Stimulated activated CD4-positive, alpha-beta T cell treated with anti-CD3 and anti-CD28 coated beads, TNF-alpha, amount 100 ng/mL, for 48 hours (primary cell): ENCODE measurements at places on chromosomes 5 and 9.

- DNase-seq = no peak
These were observed 49.9 kb upstream of the ZNF622 start for GRCh38 chr5:16515532-16515931.

- DNase-seq = no peak
These were observed 17.6 kb downstream of the TNFAIP8 start for GRCh38 chr5:119373449-119373858.

- no peak for DNase-seq
These were observed 97.7 kb downstream of the SLC1A3 start for GRCh38 chr5:36704131-36704530.

- DNase-seq = no peak
These were observed 539.5 kb downstream of the EBF1 start for GRCh38 chr5:158560170-158560569.

DNA sequence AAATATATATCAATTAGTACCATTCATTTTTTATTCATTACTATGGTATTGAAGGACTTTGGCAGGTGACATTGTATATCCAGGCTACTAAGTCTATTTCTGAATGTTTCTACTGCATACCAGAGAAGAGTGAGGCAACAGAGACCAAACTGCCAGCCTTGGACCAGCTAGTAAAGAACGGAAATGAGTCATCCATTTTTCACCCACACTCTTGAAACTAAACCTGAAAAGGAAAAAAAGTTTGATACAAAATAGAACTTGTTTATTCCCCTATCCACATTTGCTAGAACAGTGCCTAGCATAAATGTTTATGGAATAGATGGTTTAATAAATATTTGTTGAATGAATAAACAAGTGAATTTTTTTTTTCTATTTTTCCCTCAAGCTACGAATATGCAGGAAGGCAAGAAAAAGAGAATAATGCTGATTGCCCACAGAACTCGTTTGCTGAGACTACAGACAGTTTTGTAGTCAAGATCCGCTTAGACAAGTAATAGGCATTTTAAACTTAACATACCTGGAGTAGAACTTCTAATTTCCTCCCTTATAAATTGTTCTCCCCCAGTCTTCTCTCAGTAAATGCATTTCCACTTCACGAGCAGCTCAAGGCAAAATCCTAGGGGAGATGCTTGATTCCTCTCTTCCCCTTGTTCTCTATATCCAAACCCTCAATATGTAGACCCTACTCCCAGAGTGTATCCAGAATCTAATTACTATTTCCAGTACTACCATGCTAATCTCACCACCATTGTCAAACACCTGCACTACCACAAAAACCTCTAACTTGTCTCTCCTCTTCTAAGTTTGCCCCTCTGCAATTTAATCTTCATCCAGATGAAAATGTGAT, 146.2 kb upstream of the RASA1 start:
- DNase-seq = no peak

DNA sequence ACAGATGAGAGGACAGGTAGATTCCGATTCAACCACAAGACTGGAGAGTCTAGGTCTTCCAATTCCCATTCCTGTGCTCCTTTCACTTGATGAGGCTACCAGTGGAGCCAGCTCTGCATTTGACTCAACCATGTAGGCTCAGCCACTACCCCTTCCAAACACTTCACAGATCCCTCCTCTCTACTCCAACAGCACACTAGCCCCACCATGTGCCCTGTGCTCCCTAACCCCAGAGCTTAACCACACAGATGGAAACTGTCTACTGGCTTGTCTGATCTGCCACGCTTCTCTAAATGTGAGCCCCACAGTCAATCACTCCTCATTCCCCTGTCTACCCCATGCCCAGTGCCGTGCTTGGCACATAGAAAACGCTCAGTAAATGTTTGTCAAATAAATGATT, 508.2 kb downstream of the CDK5RAP2 start:
- no peak for DNase-seq
